ENCODE measurements at places on chromosomes 7 and 10. TPM values are rescaled to one million over a fixed set of nuclear protein-coding genes. Genes with fewer than 3 reads are reported as not detected.

SND1 gene
- total RNA-seq, result 237 TPM

GRCh38 chr10:108848046-108848445 is 1075.3 kb downstream of the XPNPEP1 start:
- DNase-seq, result no peak

- peak; percentile 48 for DNase-seq
Measured at GRCh38 chr10:103855852-103856796, 748 bp upstream of the SH3PXD2A start.

DNA sequence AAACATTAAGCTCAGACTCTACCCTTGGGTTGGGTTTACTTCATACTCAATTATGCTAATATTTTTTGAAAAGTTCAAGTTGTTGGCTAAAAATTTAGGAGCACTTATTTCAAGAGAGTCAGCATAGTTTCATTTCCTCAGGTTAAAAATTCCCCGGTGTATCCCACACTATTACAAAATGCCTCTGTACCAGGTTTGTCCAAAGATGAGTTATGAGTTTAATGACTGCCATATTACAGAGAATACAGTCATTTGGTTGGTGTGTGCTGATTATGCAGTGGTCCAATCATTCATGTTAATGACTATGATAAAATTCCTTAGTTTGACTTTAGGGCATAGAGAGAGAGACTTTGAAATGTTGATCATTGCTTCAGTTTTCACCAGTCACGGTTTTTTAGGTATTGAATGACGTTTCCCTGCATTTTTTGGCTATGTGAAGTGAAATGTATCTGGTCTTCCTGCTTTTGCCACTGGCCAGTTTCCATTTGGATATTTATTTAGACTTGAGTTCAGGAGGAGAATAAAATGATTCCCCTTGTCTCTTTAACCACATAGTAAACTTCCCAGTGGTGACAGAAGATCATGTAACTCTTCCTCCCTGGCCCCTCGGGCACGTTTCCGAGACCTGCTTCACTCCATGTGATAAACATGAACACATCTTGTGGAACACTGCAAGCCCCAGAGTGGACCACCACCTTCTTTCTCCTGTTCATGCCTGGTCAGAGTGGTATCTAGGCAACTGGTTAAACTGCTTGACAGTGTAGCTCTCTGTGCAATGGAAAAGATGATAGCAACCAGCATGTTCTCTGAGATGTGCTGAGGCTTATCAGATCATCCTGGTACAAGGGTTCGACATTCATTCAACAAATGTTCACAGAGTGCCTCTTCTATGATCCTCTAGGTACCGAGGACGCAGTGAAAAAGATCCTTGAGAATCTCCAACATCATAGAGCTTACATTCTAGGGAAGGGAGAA is 153.6 kb downstream of the CACNB2 start:
- no peak for DNase-seq

DNA sequence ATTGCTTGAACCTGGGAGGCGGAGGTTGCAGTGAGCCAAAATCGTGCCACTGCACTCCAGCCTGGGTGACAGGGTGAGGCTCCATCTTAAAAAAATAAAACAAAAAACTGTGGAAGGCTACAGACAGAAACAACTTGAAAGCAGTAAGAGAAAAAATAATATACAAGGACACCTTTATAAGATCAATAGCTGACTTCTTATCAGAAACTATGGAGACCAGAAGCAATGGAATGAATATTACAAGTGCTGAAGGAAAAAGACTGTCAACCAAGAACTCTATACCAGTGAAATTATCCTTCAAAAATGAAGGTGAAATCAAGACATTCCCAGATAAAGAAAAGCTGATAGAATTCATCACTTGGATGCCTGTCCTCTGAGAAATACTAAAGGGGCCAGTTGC is 49.0 kb downstream of the RBAK start:
- DNase-seq, result no peak

Data from progenitor cell of endocrine pancreas (in vitro differentiated cells).